ENCODE measurements at places on chromosomes 2 and 18.
A peak's percentile ranks its signal among the peaks of the same experiment; 100 is the strongest.

GRCh38 chr2:95388856-95389244, 13.7 kb upstream of the FAHD2A start:
- no peak for DNase-seq

DNA sequence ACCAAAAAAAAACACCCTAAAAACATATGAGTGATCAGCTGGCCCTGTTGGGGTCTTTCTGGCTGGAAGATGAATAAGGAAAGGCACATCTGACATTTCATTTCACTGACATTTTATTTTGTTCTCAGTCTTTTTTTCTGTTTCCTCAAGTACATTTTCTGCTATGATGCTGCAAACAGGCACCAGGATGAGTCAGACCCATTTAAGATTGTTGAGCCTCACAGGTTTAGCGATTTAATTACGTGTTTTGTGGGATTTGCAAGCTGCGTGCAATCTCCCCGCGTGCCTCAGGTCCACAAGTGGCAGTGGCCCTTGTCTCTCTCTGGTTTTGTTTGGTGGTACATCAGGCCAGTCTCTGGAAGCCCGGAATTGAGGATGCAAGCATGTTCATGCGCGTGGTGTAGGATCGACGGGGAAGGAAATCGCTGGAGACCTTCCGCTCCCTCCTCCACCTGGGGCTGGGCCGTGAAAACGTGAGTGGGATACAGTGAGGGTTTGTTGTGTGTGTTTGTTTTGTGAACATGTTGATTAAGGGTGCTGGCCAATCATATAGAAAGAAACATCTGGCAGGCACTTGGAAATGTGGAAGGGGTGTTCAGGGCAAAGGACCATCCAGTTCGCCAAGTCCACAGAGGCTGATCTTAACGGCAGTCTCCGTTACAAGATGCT, 120.2 kb upstream of the ZNF516 start:
- DNase-seq, result no peak

GRCh38 chr2:159326569-159327255, 40.2 kb upstream of the WDSUB1 start:
- peak; percentile 86 for DNase-seq

DNA sequence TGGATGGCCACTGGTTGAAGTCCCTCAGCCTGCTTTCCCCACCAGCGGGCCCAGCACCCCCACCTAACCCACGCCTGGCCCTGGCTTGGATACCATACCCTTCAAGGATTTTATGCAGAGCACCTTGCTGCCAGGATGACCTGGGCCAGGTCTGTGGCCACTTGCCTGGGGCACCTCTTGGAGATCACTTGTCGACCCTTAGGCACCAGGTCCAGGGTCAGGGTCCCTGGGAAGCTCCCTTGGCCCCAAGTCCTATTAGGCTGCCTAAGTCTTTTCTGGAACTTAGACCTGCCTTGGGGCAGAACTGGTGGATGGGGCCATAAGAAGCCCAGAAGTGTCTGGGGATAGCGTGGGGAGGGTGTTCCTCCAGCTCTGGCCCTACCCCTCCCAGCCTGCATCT, 39.1 kb downstream of the FOSL2 start:
- DNase-seq, result no peak

- DNase-seq, result no peak
Observed at GRCh38 chr2:55763721-55764120, 70.1 kb upstream of the PNPT1 start.

- DNase-seq, result no peak
Observed at GRCh38 chr2:200863782-200864175, 679 bp downstream of the CLK1 start.

- DNase-seq, result no peak
Observed at GRCh38 chr18:52222211-52222610, 117.8 kb upstream of the DCC start.

- DNase-seq, result peak; percentile 24
Observed at GRCh38 chr2:182018218-182018617, 32.6 kb downstream of the PPP1R1C start.

DNA sequence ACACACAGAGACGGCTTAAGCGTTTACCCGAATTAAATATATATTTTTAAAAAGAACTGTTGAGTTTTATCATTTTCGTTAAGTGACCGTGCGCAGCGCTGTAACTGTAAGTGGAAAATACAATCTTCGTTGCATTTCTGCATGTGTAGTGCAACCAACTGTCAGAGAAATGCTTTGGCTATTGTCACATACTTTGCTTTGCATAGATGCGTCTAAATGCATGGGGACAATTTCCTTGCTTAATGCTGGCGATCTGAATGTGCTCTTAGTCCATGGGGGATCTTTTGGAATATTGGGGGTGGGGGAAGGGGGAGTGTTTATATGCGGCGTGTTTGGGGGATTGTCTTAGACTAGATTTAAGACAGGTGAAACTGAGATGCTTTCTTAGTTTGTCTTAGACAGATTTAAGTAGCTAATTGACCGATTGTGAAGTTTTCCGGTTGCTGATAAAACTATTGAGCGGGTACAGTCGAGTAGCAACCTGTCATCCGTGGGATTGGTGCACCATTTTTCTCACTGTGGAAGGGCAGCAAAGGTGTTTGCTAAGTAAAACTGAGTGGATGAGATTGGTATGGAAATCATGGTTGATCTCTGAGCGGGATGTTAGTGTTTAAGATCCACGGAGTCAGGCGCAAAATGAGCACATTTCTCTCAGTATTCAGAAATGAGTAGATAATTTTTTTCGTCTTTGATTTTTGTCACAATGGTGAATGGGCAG, 476 bp downstream of the VSNL1 start:
- DNase-seq, result no peak

- peak; percentile 87 for DNase-seq
Observed at GRCh38 chr2:164657129-164657528, 35.8 kb upstream of the GRB14 start.

- DNase-seq, result no peak
Observed at GRCh38 chr2:29000481-29000880, 19.4 kb downstream of the TOGARAM2 start.

DNA sequence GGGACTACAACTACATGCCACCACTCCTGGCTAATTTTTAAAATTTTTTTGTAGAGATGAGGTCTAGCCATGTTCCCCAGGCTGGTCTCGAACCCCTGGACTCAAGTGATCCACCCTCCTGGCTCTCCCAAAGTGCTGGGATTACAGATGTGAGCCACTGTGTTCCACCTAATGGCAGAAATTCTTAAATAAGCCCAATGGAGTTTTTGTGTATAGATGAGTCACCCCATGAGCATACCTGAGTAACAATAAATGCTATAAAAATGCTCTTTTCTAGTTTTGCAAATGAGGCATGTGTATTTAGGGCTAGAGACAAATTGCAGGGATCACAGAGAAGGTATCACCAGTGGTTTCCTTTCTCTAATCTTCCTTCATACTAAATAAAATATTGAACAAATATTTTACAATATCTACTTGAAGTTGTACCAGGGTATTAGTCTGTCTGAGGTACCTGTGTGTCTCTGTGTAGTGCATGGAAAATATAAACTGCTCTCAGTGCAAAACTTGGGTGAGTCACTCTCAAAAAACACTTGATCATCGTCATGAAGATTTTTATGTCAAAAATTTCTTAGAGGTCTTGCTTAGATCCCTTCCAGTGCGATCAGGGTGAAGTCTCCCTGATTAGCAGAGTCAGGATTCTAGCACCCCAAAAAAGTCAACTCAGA, 337.1 kb upstream of the MMADHC start:
- DNase-seq, result peak; percentile 9

GRCh38 chr2:10217489-10218435, 84.9 kb upstream of the HPCAL1 start:
- DNase-seq, result no peak

GRCh38 chr2:218883491-218884490, 3.1 kb downstream of the WNT10A start:
- DNase-seq, result no peak

DNA sequence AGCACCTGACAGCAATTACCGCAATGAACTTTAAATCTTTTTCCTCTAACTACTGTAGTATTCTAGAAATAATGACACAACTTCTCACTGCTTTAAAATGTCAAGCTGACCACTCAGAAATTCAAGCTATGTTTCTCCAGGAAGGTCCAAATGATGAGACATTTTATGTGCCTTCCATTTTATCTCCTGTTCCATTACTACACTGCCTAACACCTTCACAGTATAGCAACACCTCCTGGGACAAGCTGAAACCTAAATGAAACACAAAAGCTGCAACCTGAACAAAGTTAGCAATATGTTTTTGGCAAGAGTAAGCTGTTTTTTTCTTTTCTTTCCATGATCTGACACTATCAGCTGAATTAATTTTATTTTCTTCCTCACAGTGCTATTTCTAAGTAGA, 81.9 kb downstream of the IKZF2 start:
- DNase-seq, result peak; percentile 17

GRCh38 chr2:190277234-190278112, 42.2 kb downstream of the HIBCH start:
- DNase-seq, result peak; percentile 48

GRCh38 chr2:98608962-98609604, 694 bp downstream of the UNC50 start:
- peak; percentile 56 for DNase-seq

GRCh38 chr2:98564541-98565132, 43.7 kb downstream of the COA5 start:
- DNase-seq, result no peak

DNA sequence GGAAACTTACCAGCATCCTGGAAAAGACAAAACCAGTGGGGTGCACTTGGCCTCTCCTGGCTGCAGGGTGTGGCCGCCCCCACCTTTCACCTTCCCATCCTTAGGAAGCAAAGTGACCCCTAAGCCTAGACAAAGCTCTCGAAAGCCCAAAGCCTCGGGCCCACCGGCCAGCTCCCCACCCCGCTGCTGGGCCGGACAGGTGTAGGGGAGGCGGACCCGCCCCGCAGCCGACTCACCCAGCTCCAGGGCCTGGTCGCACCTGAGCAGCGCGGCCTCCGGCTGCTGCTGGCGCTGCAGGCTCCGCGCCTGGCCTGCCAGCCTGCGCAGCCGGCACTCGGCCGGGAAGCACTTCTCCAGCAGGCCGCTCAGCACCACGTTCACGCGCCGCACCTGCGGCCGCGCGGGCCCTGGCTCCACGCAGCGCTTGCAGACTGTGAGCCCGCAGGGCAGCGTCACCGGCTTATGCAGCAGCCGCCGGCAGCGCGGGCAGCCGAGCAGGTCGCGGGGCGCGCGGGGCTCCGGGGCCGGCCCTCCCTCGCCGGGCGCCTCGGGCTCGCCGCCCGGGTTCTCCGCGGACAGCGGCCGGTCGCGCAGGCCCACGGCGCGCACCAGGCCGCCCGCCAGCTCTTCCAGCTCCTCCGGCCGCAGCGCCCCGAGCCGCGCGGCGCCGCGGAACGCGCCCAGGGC, 979 bp downstream of the LONRF2 start:
- DNase-seq, result no peak

GRCh38 chr2:66700677-66701066, 265.7 kb downstream of the MEIS1 start:
- DNase-seq, result no peak

DNA sequence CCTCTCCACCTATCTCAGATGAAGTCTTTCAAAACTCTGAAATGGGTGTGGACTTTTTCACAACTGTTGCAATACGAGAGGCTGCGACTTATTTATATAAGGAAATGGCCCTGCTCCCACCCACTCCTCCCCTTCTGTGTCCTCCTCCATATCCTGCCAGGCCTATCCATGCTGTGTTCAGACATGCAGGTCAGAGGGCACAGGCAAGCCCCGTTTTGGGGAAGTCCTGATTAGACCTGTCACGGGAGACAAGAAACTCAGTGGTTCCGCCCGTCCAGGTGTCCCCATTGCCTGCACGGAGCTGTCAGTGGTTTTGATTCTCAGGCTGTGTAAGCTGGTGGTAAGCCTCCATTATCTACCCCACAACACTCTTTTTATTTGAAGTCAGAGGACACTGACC, 99.6 kb upstream of the MGAT5 start:
- no peak for DNase-seq

- peak; percentile 63 for DNase-seq
Observed at GRCh38 chr18:45774065-45774521, 50.1 kb downstream of the SLC14A1 start.

GRCh38 chr18:54765636-54766375, 62.5 kb upstream of the RAB27B start:
- DNase-seq, result no peak

- DNase-seq, result no peak
Observed at GRCh38 chr2:19838616-19839015, 63.2 kb downstream of the TTC32 start.

- no peak for DNase-seq
Observed at GRCh38 chr2:160353166-160353565, 140.4 kb downstream of the RBMS1 start.

- DNase-seq, result no peak
Observed at GRCh38 chr2:149720615-149721014, 133.0 kb upstream of the MMADHC start.

DNA sequence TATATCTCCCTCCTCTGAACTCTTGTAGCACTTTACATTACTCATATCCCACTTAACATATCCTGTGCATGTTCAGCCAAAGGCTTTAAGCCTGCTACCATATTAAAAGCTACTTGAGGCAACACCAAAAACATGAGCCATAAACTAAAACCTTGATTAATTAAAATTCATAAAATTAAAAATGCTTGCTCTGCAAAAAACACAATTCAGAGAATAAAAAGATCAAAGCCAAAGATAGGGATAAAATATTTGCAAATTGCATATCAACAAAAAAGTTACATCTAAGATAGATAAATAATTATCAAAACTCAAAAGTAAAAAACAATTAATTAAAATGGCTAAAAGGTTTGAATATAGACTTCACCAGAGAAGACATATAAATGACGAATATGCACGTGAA, 495.4 kb upstream of the PIK3C3 start:
- no peak for DNase-seq

- peak; percentile 40 for DNase-seq
Observed at GRCh38 chr2:175203621-175204496, 22.3 kb upstream of the ATP5MC3 start.

GRCh38 chr2:20409039-20409438, 37.8 kb upstream of the RHOB start:
- DNase-seq, result no peak

GRCh38 chr18:22465859-22466457, 48.2 kb upstream of the CTAGE1 start:
- DNase-seq, result peak; percentile 96

DNA sequence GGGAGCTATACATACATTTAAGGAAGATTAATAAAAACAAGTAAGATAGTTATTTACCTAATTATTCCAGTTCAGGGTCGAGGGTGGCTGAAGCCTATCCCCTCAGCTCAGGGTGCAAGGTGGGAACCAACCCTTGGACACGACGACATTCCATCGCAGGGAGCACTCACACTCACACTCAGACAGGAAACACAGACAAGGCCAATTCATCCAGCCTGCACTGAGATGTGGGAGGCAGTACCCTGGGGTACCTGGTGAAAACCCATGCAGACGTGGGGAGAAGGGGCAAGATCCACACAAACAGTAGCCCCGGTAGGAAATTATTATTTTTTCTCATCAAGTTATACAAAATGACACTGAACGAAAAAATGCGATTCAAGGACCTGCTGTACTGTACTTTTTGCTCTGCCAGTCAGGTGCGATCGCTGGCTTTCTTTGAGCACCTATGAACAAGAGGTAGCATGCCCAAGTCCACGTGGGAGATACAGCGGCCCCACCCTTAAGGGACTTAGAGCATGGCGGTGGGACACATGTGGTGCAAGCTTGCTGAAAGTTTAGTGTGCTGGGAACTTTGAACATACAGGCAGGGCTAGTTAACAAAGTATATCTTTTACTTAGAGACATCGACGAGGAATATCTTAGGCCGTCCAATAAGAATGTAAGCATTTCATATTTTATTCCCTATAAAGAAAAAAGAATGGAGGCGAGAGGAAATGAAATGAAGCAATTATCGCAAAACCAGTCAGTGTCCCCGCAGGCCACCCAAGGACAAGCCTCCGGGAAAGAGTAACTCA, 624 bp downstream of the METTL8 start:
- peak; percentile 24 for DNase-seq
